ENCODE measurements at places on chromosomes 2 and 18. TPM values are rescaled to one million over a fixed set of nuclear protein-coding genes. Genes with fewer than 3 reads are reported as not detected.
A peak's percentile ranks its signal among the peaks of the same experiment; 100 is the strongest.

Gene RBKS
- polyA plus RNA-seq = 3.4 TPM

Gene PRKAG3
- polyA plus RNA-seq = not detected

Gene SERPINB12
- polyA plus RNA-seq = not detected

Gene SLC16A14
- polyA plus RNA-seq = not detected

Gene NTSR2
- polyA plus RNA-seq = not detected

Gene C18orf54
- 1.1 TPM for polyA plus RNA-seq

DNA sequence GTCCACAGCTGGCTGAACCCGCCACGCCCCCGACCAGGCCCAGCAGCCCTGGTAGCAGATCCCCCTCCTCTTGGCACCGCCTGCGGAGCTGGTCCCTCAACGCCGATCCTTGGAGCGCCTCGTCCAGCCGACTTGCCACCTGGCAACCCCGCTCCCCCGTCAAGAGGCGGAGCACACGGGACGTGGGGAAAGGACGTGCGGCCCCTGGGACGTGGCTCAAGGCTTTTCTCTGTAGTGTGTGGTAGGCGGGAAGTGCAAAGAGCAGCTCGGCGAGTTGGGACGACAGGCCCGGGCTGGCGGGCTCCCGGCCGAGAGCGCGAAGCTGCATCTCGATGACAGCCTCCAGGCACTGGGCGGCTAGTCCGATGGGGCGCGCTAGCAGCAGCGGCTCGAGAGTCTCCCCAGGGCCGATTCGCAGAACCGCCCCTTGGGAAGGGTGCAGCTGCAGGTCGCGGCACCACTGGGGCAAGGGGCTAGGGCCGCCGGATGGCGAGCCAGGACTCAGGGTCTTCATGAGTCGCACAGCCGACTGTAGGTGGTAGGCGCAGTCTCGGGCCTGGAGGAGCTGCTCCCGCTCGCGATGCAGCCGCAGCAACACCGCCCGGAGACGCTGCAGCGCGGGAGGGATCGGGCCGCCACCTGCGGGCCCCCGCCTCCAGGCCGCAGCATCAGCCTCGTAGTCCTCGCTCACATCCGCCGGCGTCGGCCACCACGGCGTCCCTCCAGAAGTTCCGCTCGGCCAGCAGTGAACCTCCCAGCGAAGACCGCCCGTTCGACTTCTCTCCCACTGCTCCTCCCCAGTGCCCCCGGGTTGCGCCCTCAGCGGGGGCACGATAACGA lies 617 bp downstream of the CCDC142 start:
- no peak for DNase-seq

DNA sequence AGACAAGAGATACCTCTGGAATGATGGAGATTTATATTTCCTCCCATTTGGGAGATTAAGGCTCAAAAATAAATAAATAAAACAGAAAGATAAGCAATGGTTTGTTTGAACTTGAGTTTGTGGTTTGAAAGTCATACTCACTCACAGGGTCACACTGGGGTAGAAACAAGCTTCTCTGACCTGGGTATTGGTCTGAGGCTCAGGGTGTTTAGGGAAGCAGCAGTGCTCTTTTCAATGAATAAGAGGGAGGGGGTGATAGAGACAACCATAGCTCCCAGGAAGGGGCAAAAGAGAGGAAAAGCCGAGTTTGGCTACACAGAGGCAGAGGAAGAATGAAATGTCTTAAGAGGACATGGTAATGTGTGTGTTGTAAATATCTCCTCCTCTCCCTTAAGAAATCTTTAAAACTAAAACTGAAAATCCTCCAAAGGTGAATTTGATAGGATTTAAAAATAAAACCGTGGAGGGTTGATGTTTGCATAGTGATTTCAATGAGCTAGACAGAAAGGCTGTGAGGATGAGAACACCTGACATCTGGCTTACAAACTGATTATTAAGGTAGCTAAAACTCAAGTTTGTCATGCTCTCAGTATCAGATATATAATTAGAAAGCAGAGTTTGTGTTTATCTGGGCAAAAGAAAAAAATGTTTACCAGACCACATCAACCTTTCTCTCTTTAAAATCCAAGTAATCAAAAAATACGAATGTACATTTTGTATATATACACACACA lies 159.9 kb upstream of the TMEFF2 start:
- no peak for DNase-seq

DNA sequence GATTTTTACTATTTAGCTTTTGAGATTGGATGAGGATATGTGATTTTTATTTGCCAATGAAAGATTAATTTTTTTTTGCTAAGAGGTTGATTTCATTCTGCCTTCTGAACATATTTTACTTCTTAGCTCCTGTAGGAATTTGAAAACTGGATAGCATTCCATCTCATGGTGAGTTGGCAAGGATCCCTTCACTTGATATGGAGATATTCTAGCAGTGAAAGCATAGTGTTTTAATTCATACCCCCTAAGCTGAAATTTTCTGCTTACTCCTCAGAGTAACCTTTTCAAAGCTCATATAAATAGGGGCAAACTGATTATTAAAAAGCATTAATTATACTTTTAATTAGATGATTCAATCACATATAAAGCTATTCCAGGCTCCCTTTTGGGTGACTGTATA lies 61.0 kb upstream of the KCNJ3 start:
- DNase-seq = no peak

GRCh38 chr18:76468345-76469304 lies 26.4 kb downstream of the ZNF516 start:
- DNase-seq = no peak

GRCh38 chr2:100029460-100029859 lies 112.9 kb downstream of the AFF3 start:
- DNase-seq = no peak

DNA sequence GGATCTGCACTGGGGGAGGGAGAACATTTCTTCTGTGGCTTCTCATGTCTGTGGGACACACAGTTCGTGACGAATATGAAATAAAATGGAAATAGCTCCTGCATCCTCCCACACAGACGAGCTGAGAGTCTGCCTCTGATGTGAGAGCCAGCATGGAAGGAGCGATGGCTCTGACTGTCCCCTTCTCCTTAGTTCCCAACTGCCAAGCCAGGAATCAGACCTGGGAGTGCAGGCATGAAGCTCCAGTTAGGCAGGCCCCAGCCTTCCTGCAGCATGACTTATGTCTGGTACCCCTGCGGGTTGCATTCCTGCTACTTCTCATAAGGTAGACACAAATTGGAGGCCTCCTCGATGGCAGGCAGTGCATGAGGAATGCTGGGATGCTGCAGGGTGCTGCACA lies 56.2 kb downstream of the PRKCE start:
- no peak for DNase-seq

DNA sequence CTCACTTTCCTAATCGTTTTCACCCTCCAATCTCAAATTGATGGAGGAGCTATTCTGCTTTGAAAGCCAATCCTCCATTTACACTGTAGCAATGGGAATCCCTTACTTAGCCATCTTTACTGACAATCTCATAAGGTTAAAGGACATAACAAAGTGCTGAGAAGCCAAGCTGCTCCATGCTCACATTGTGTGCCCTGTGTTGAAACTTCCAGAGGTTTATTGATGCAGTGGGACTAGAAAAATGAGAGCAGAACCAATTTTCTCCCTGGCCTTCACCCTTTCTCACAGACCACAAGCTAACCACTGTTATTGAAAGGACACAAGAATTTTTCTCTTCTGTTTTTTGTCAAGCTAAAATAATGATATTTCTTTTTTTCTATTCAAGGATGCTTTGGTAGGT lies 63.8 kb downstream of the CSRNP3 start:
- no peak for DNase-seq

DNA sequence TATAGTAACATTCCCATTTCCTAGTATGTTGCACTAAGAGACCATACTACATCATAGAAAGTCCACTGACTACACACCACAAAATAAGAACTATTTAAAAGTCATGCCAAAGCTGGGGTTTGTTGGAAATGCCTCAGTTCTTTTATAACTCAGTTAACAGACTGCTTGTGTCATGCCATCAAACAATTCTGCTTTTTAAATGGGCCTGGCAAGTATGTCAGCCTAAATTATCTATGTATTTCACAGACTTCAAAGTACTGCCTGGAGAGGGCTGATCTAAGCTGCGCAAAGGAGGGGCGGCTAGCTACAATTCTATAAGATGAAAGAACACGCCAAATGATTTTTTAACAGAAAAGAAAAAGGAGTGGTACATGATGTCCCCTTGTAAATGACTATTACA lies 49.6 kb downstream of the FARSB start:
- no peak for DNase-seq

DNA sequence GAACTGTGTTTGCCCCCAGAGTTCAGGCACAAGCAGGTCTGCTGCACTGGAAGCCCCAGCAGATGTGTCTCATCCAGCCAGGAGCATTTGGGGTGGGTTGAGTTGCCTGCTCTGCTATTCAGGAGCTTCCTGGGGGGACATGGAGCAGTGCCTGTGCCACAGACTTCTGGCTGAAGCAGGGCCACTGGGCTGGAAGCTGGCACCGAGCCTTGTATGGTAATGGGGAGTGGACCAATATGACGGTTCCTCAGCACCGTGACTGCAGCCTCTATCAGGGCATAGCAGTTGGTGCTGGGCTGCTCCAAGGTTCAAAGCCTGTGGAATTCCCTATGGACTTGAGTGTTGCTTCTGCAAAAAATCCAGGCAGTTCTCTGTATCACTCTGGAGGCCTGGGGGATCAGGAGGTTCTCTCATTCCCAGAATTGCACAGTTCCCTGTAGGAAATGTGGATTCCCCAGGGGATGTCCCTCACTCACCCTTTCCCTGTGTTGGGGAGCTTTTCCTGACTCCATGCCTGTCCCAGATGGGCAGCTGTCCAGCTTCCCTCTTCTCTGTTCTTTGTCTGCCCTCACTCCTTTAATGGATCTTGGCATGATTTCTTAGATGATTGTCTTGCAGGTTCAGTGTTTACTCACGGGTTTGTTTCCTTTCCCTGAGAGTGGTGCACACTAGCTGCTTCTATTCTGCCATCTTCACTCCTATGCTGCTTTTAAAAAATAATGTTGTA lies 37.2 kb upstream of the THSD7B start:
- no peak for DNase-seq

- peak; percentile 42 for DNase-seq
Measured at GRCh38 chr2:221529177-221529942, 42.7 kb downstream of the EPHA4 start.

- DNase-seq = no peak
Measured at GRCh38 chr18:27378431-27379095, 193.5 kb upstream of the CHST9 start.

DNA sequence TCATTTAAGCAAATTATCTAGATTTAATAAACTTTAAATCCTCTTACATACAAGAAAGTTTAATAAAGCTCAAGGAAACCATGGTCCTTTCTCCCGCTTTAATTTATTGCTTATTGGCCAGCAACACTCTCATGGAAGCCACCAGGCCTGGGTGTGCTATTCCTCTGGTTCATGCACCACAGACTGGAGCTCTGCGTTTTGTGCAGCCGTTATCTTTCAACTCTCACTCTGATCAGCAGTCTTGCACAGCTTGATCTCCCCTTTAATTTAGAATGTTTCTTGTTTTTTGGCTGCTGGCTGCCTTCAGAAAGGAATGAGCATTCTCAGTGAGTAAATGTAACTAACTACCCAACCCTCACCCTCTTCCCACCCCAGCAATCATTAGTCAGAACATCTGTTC lies 318.7 kb downstream of the MEIS1 start:
- no peak for DNase-seq

DNA sequence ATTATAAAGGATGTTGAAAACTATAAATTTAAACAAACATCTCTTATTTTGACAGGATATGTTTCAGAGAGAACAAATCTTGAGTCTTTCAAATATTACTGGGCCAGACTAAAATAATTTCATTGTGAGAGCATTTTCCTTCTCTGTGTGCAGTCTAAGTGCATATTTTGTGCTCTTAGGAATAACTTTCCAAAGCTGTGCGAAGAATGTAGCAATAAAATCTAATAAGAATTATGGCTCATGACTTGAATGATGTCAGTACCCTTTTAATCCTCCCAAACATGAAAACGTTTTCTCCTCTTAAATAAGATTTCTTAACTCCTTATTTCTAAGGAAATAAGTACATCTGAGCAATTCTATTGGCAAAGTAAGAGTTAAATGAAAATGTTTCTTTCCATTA lies 76.2 kb upstream of the EFEMP1 start:
- DNase-seq = no peak

DNA sequence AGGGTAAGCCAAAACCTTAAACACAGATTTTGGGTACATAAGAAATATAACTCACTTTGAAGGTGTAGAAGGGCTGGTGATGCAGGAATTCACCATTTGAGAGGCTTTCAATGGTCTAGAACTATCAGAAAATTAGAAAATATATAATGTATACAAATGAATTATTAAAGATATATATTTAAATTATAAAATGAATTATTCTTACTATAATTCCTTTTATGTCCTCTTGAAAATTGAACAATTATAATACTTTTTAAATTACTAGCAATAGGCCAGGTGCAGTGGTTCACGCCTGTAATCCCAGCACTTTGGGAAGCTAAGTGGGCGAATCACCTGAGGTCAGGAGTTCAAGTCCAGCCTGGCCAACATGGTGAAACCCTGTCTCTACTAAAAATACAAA lies 60.7 kb downstream of the VIL1 start:
- DNase-seq = no peak

DNA sequence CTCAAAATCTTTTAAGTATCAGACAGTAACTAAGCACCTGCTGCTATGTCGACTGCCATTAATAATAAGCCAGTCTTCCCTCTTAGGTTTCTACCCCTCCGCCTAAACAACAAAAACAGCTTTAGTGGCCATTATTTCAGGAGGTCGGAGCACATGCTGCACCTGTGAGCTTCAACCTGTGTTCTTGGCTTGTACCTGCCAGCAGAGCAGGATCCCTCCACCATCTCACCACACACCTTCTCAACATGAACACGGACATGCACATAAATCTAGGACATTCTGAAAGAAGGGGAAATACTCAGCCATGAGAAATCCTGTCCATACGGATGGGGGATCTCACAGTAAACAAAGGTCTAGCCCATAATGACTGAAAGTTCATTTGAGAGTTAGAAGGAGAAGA lies 3.7 kb downstream of the CYB5A start:
- no peak for DNase-seq

- DNase-seq = no peak
Measured at GRCh38 chr2:145265244-145265643, 745.3 kb upstream of the ZEB2 start.

GRCh38 chr2:101362316-101362715 lies 25.0 kb downstream of the CREG2 start:
- DNase-seq = no peak

- no peak for DNase-seq
Measured at GRCh38 chr18:5600378-5601071, 56.7 kb upstream of the EPB41L3 start.

GRCh38 chr18:68233018-68233417 lies 481.9 kb downstream of the TMX3 start:
- no peak for DNase-seq

- DNase-seq = no peak
Measured at GRCh38 chr2:120818441-120818920, 82.8 kb downstream of the GLI2 start.

DNA sequence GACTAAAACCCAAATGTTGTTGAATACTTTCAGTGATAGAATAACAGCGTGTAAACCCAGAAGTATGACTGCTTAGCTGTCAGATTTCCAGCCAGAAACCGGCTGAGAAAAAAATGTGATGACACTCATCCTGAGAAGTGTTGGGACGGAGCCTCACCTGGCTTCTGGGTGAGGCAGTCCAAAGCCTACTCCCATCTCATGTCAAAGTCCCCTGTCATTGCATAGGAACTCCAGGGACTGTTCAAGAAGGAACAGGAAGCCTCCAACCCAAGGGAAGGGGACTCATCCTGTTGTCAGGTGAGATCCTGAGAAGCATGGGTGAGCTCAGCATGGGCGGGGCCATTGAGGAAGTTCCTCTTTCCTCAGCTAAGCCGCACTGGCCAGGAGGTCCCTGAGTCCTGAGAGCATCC lies 11.3 kb upstream of the CHRNA1 start:
- DNase-seq = no peak

- DNase-seq = no peak
Measured at GRCh38 chr2:38191516-38191915, 115.6 kb upstream of the CYP1B1 start.

Data from immature natural killer cell (primary cell).